ENCODE measurements at places on chromosomes 2 and 18. TPM values are rescaled to one million over a fixed set of nuclear protein-coding genes. Genes with fewer than 3 reads are reported as not detected.
A peak's percentile ranks its signal among the peaks of the same experiment; 100 is the strongest.

DNA sequence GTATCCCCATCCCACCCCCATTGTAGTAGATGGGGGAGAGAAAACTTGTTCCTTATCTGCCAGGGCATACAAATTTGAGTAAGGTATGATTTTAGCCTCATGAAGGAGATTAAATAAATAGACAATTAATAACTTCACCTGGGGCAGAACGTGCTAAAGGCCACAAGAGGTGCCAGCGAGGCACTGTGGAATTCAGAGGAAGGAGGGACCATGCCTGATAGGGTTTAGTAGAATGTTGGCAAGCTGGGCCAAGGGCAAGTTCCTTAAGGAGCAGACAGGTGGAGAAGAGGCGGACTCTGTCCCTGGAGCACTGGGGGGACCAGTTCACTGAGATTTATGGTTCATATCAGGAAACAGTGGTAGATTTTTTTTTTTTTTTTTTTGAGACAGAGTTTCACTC, 22.5 kb downstream of the STAMBP start:
- peaks cover 57% of the 10 kb centered on the region for H3K36me3 ChIP-seq
- no peak overlapping the region for H3K4me3 ChIP-seq
- H3K27me3 ChIP-seq = no peaks in the 10 kb centered on the region
- DNase-seq = no peak
- H3K27ac ChIP-seq = peak overlapping the region; percentile 72

DNA sequence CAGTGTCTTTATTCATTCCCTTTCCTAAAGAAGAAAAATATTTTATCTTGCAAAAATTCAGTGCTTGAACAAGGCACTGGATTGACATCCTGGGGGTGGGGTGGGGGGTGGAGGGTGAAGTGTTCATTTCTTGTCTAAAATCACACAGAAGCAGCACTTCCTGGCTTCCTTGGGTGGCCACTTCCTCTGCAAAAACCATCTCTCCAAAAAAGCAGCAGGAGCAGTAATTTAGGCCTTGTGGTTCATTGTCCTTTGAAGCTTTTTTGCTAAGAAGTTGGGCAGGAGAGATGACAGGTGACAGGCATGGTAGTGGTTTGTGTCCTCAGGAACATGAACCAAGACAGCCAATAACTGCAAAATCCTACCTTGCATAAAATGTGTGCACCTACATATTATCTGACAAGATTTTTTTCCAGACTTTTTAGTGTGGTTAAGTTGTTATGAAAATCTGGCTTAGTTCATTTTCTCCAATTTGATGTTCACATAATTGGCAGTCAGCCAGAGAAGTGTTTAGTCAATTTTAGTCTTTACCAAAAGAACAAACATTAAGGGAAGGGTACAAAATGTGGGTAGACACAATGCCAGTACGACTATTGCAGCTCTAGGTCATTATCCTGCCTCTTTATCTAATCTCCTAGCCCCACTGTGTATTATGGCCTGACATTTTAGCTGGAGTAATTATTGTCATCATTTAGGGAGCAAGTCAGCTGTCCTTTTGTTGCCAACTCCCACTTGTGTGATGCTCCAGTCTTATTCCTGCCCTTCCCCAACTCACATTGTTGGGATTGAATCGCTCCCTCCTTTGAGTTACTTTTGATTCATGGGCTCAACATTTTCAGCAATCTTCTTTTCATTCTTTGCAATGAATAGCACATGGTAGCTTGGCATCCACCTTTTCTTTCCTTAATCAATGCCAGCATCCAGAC, 177.2 kb downstream of the MYO3B start:
- no peak overlapping the region for H3K27ac ChIP-seq
- no peak overlapping the region for H3K4me3 ChIP-seq
- no peaks in the 10 kb centered on the region for H3K36me3 ChIP-seq
- DNase-seq = peak; percentile 20
- no peaks in the 10 kb centered on the region for H3K27me3 ChIP-seq

- peaks cover 46% of the 10 kb centered on the region for H3K36me3 ChIP-seq
- DNase-seq = no peak
- peak overlapping the region; percentile 5 for H3K4me3 ChIP-seq
- peak overlapping the region; percentile 2 for H3K27ac ChIP-seq
These were observed 13.8 kb downstream of the CLK1 start for GRCh38 chr2:200850512-200851256.

GRCh38 chr18:79934311-79935097, 16.9 kb downstream of the SLC66A2 start:
- DNase-seq = no peak
- no peak overlapping the region for H3K4me3 ChIP-seq
- H3K27ac ChIP-seq = no peak overlapping the region
- H3K4me1 ChIP-seq = no peaks in the 10 kb centered on the region

GRCh38 chr2:59093571-59093970, 852.4 kb upstream of the FANCL start:
- H3K4me1 ChIP-seq = no peaks in the 10 kb centered on the region
- no peak overlapping the region for H3K4me3 ChIP-seq
- H3K36me3 ChIP-seq = no peaks in the 10 kb centered on the region

DNA sequence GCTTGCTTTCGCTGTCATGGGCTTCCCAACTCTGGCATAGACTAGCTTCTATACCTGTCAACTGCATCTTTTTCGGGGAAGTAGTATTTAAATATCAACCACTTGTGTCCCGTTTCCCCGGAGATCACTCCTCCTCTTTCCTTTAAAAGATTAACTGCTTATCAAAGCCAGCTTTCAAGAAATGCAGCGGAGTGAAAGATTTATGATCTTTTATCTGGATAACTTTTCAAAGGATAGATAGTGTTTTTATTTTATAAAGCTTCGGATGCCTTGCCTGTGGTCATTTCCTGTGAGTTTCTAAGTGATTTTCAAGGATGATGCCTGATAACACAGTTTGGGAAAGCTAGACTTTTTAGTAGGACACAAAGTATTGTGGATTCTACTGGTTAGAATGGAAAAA, 2.9 kb upstream of the IGFBP5 start:
- peaks cover 14% of the 10 kb centered on the region for H3K4me1 ChIP-seq
- H3K27ac ChIP-seq = no peak overlapping the region
- no peak for DNase-seq
- H3K36me3 ChIP-seq = no peaks in the 10 kb centered on the region

DNA sequence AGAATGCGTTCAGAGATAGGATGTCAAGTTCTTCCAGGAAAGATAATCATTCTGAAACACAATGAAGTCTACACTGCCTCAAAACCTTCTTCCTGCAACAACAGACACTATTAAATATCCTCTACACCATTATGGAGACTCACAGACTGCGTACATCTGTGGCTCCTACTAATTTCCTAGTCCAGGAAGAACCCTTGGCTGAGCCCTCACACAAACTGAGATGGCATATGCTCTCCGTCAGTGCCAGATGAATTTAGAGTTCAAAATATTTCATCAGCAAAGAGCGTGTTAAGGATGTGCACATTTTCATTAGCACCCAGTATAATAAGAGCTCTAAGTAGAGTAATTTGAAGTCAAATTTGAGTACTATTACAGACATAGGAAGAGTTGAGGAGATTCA, 117.2 kb downstream of the TCF4 start:
- H3K27me3 ChIP-seq = peaks cover 5% of the 10 kb centered on the region
- H3K36me3 ChIP-seq = no peaks in the 10 kb centered on the region
- no peak overlapping the region for H3K4me3 ChIP-seq
- no peak overlapping the region for H3K27ac ChIP-seq
- DNase-seq = no peak
- no peaks in the 10 kb centered on the region for H3K4me1 ChIP-seq

DNA sequence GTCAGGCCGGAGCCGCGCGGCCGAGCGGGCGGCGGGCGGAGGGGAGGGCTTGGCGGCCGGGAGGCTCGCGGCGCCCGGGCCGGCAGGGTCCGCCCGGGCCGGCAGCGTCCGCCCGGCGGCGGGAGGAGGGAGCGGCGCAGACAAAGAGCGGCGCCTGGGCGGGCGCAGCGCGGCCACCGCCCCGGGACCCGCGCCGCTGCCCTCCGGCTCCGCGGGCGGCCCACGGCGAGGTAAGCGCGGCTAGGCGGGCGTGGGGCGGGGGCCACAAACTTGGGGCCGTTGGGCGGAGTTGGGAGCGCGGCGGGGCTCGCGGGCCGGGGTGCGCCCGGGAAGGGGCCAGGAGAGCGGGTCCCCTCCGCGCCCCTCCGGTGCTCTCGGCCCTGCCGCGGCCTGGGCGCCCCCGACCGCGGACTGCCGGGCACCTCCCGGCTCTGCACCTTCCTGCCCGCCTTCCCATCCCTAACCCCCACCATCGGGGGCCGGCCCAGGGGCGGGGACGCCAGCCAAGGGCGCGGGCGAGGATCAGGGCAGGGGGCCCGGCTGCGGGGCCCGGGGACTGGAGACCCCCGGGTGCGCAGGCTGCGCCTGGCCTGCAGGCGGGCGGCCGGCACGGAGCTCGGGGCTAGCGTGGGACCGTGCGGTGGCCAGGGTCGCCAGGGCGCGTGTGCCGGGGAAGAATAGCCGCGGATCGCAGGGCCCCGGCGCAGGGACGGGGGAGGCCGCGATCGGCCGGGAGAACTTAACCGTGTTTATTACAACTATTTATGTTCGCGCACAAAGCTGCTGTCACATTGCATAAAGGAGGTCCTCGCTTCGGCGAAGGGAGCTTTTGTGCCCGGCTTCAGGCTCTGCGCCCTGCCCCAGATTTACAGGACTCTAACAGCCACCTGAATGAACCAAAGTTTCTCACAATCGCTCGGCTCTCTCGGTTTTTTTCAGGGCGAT, at the start of gene NCK2:
Gene NCK2 (plus strand): TSS at position 4 of the 945 bp plus-strand sequence. CDS start 110,152 bp downstream, outside the sequence.
- peak; percentile 55 for DNase-seq
- H3K27ac ChIP-seq = peak within 1 kb of the TSS; percentile 99
- peak within 1 kb of the TSS; percentile 97 for H3K4me3 ChIP-seq
- peaks cover 44% of the 10 kb centered on the region for H3K36me3 ChIP-seq

DNA sequence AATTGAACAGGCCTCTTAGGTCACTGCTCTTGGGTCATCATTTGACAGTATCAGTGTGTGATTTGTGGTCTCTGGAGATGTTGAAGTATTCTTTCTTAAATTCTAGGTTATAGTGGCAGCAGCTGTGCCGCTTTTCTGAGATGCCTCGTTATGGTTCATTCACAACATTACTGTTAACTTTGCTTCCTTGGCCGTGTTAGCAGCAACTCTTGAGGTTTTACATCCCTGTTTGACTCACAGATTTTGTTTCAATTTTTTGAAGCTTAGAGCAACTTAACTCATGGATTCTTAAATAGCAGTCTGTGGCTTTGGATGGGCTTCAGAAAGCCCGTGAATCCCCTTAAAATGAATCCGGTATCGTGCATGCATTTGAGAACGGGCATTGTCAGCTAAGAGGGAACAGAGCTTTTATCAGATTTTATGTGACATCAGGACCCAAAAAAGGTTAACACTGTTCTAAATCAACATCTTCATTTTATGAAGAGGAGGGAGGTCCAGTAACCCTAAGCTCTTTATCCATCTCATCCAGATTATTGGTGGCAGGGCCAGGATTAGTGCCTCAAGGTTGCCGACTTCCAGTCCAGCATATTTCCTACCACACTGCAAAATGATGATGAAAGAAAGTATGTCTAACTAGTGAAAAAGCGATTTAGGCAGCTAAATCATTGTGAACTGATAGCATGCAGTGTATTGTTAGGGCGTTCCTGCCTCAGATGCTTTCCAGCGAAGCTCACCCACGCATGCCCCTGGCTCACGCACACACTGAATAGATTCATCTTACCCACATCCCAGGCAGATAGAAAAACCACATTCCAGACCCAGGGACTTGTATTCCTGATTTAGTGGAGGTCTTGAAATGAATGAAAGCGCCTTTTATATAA, 5.1 kb downstream of the TRIB2 start:
- peaks cover 80% of the 10 kb centered on the region for H3K4me1 ChIP-seq
- peak overlapping the region; percentile 92 for H3K4me3 ChIP-seq
- peaks cover 10% of the 10 kb centered on the region for H3K36me3 ChIP-seq
- H3K27me3 ChIP-seq = no peaks in the 10 kb centered on the region
- DNase-seq = peak; percentile 50

GRCh38 chr2:241288324-241288888, 27.1 kb downstream of the HDLBP start:
- H3K36me3 ChIP-seq = peaks cover 13% of the 10 kb centered on the region
- no peak overlapping the region for H3K27ac ChIP-seq
- peaks cover 51% of the 10 kb centered on the region for H3K4me1 ChIP-seq
- H3K4me3 ChIP-seq = no peak overlapping the region
- no peaks in the 10 kb centered on the region for H3K27me3 ChIP-seq

- H3K4me3 ChIP-seq = no peak overlapping the region
- no peak overlapping the region for H3K27ac ChIP-seq
- H3K4me1 ChIP-seq = no peaks in the 10 kb centered on the region
- H3K27me3 ChIP-seq = no peaks in the 10 kb centered on the region
- DNase-seq = no peak
These were observed 263.4 kb downstream of the AGAP1 start for GRCh38 chr2:235757212-235757611.

DNA sequence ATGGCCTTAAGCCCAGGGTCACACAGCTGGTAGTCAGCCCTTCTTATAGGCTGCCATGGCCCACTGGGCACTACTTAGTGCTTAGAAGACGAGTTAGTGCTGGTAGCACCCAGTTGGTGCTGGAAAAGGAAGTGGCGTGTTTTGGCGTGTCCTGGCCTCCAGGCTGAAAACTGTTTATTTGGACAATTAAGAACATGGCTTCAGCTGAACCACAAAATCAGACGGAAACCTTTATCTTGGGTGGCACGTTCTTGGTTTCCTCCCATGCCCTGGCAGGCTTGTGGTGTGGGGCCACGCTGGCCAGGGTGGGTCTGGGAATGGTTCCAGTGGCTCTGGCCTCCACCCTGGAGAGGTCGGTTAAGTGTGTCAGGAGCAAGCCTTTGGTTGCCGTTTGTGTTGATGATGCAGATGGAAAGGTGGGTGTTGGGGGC, 141.5 kb upstream of the HAAO start:
- H3K4me1 ChIP-seq = peaks cover 3% of the 10 kb centered on the region
- H3K36me3 ChIP-seq = no peaks in the 10 kb centered on the region
- no peak overlapping the region for H3K27ac ChIP-seq
- DNase-seq = no peak

DNA sequence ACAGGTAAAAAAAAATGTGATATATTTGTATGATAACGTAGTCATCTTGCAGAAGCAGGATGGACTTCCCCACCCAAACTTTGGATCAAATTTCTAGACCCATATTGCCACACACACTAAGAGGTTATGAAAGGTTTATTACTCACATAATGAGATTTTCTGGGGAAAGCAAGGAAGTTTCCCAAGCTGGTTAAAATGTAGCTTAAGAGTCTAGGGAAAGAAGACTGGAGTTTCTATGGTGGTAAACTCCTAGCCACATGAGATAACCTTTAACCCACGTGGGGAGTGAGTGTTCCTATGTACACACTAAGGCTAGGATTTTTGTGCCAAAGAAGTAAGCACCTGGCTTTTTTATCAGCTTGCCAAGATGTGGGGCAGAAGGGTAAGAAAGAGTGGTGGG, 335.7 kb upstream of the UBE2E3 start:
- no peak for DNase-seq
- no peak overlapping the region for H3K4me3 ChIP-seq
- H3K27ac ChIP-seq = no peak overlapping the region

DNA sequence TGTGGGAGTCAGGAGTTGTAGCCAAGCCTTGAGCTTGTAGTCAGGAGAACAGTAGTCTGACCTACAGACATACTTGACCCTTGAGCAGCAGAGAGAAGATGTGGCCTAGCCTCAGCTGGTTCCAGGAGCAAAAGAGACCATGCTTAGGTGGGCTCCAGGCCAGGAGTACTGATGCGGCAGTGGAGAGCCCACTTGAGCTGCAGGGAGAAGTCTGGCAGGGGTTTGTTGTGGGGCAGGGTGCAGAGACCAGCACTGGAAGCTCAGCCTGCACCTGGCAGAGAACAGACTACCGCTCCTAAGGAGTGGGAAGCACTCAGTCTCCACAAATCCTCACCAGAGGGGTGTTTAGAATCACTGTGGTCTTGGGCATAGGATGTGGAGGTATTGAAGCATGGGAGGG, 197.9 kb downstream of the TPGS2 start:
- no peak overlapping the region for H3K27ac ChIP-seq
- no peak for DNase-seq
- H3K4me1 ChIP-seq = no peaks in the 10 kb centered on the region
- H3K4me3 ChIP-seq = no peak overlapping the region

The FBXO48 gene
- total RNA-seq = 2.0 TPM

The LIPG gene
- total RNA-seq = 0.71 TPM

The ARHGAP28 gene
- total RNA-seq = not detected

The CASP10 gene
- total RNA-seq = 12.2 TPM

The ATP6V1C2 gene
- not detected for total RNA-seq

The RGPD3 gene
- total RNA-seq = 0.05 TPM
